ENCODE measurements at places on chromosomes 5 and 9.

DNA sequence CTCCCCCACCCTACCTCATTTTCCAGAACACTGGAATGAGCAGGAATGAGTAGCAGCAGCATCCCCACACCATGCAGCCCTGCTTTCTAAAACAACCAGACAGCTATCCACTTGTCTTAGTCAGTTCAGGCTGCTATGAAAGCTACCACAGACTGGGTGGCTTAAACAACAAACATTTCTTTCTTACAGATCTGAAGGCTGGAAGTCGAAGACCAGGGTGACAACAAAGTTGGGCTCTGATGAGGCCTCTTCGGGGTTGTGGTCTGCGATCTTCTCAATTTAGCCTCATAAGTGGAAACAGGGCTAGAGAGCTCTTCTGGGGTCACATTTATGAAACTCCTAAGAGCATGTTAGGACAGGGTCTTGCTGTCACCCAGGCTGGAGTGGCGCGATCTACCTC lies 38.9 kb downstream of the LPAR1 start:
- no peak for DNase-seq

- no peak for DNase-seq
Measured at GRCh38 chr9:77731930-77732329, 83.8 kb upstream of the GNA14 start.

DNA sequence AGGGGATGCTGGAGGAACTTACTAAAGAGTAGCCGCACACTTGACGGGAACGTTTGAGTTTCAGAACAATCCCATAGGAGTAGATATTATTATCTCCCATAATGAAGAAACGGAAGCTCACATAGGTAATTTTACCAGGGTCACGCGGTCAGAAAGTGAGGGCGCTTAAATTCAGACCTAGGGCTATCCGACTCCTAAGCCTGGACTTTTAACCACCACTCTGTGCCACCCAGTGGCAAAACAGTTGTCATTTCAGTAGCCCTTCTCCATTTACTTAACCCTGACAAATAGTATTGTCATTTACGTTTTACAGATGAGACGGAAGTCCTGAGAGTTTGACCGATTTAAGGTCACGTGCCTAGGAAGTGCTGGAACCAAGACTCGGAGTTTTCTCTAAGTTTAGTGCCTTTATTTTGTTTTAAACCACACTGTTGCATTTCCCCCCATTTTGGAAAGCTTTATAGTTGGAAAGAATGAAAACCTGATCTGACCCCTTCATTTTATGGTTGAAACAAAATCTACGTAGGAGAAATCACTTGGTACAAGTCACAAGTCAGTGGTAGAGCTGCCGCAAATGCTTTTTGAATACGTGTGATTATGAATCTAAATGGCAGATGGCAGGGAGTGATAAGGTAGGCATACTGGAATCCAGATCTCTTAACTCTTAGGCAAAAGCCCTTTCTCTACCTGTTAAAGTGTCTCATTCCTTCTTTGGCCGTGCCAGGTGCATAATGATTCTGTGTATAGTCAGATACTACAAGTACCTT lies 650 bp downstream of the MRRF start:
- peak; percentile 77 for DNase-seq

GRCh38 chr5:155794795-155795194 lies 532.2 kb upstream of the SGCD start:
- DNase-seq = peak; percentile 15

- DNase-seq = no peak
Measured at GRCh38 chr5:178688551-178688950, 41.9 kb downstream of the ZNF354A start.

DNA sequence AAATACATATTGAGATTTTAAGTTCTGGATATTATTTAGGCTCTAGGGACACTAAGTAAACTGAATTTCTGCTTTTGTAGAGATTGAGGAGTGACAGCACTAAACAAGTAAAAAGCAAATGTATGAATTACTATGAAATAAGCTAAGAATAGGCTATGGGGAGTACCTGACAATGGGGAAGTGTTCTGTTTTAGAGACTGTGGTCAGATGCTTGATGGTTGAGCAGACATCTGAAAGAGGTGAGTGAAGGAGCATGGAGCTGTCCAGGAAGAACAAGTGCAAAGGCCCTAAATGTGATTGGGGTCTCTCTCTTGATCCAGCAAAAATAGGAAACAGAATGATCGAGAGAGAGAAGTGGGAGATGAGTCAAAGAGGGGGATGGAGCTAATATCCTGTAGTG lies 111.7 kb downstream of the JAKMIP2 start:
- DNase-seq = no peak

DNA sequence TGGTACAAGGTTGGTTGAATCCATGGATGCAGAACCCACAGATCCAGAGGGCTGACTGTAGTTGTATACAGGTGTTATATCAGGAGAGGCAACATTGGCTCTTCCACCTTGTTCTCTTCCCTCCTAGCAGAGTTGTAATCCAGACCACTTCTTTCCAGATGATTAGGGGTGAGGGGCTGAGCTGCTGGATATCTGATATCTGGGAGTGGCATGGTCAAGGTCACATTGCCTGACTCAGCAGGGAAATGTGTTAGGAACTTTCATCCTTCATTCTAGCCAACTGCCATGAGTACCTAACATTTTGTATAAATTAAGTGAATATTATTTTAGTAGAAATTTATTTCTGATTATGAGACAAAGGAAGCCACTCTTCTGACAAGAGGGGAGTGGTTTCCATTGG lies 7.3 kb downstream of the DAPK1 start:
- no peak for DNase-seq

DNA sequence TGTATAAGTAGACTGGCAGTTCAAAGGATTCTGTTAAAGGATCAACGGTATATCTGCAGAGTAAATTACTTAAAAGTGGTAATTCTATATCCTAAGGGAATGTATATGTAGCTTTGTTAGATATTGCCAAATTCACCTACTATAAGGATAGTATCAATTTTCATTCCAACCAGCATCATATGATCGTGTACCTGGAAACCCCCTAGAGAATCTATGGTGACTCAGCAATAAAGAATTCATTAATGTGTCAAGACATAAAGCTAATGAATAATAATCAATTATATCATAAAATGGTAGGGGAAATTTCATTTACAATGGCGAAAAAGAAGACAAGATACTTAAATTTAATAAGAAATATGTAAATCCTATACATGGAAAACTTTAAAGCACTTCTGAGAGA lies 234.1 kb upstream of the ACTBL2 start:
- no peak for DNase-seq

- no peak for DNase-seq
Measured at GRCh38 chr5:170012622-170013021, 32.3 kb upstream of the INSYN2B start.

DNA sequence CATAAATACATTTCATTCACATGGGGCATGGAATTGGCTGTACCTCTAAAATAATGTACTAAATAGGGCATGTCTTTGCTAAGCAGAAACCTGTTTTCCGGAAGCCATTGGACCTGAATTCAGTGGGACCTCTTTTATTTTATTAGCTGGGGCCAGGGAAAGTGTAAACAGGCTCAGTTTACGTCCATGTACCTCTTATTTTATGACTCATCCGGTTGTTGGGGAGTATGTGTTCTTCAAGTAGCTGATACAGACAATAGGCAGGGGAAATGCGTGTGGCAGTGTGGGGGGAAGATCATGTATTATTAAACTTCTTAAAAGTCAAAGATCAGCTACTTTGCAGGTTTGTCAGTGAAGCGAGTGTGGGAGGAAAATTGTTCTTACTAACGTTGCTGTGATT lies 1.4 kb upstream of the GDNF start:
- DNase-seq = no peak

Data from OCI-LY7 (cell line).